Activated CD4-positive, CD25-positive, alpha-beta regulatory T cell (primary cell): ENCODE measurements at places on chromosomes 12 and 14.

- DNase-seq: no peak
These were observed 33.7 kb upstream of the GALNT9 start for GRCh38 chr12:132362996-132363660.

DNA sequence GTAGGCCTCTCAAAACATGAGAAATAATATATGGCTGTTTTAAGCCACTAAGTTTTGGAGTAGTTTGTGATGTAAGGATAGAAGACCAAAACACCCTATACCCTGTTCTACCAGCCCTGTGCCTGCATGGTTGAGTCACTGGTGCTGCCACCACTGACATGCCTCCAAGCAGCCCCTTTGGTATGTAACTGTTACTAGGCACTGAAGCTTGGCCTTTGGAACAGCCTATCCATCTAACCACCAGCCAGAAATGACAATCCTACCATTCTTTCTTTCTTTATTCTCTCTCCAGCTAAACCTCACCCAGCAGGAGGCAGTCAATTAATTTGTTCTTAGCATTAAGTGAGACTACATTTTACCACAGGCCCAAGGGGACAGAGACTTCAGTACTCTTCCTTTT, 240.3 kb downstream of the MSRB3 start:
- DNase-seq: no peak

GRCh38 chr14:105912641-105913180, 386.3 kb downstream of the TMEM121 start:
- DNase-seq: no peak

DNA sequence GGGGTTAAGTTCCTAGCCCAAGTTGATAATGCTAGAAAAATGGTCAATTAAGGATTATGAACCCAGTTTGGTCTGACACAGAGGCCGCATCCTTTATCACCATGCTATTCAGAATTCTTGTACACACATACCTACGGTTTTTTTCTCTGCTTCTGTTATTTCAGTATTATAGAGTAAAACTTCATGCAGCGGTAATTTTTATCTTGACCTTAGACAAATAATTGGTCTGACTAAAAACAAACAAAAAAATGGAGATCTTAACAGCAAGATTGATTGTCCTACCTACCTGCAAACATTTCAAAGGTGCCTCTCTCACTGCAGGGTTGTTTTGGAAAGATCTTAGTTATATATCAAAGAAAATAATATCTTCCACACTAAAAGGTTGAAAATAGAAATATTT, 201.9 kb upstream of the PRICKLE1 start:
- no peak for DNase-seq

DNA sequence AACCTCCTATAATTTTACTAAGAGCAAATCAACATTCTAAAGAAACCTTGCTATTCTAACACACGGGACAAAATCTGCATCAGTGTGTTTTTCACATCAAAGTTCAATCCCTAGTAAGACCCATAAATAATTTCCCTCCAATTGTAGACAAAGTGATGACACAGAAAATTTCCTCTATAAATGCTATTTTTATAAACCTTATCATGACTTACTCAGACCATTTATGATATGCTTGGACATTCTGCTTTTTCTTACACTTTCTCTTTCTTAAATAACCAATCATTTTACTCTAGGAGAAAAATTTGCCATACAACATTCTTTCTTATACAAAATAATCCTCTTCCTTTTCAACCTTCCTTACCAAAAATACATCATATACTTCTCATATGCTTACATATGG, 67.0 kb downstream of the SDR9C7 start:
- no peak for DNase-seq

- DNase-seq: no peak
These were observed 62.6 kb upstream of the IGF1 start for GRCh38 chr12:102542816-102543440.

DNA sequence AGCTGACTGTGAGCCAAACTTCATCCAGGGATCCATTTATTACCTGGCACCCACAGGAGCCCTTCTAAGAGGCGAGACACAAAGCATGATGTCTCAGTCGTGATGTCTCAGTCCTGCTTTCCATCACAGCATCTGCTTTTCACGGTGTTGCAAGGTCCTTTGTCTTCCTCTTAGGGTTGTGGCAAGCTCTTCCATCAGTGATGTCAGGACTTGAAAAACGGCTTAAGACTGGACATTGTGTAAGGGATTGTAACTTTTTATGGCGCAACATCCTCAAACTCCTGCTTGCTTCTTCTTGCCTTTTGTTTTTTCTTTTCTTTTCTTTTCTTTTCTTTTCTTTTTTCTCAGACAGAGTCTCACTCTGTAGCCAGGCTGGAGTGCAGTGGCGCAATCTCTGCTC, 586.5 kb upstream of the TMEM132C start:
- DNase-seq: no peak

DNA sequence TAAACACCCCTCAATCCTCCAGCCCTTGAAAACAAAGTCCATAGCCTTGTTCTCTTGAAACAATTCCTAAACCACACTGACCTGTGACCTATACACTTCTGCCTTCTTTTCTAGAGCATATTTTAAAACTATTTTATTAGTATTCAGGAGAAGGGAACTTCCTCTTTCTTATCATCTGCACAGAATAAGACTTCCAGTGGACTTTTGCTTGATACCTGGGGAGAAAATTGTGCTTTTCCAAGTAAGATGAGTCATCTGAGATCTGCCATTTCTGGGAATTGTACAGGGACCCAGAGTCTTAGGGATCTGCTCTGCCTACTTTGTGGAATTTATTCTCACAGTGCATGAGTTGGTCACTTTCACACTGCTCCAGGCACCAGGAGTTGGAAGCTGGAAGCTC, 10.5 kb upstream of the WNT5B start:
- DNase-seq: no peak

DNA sequence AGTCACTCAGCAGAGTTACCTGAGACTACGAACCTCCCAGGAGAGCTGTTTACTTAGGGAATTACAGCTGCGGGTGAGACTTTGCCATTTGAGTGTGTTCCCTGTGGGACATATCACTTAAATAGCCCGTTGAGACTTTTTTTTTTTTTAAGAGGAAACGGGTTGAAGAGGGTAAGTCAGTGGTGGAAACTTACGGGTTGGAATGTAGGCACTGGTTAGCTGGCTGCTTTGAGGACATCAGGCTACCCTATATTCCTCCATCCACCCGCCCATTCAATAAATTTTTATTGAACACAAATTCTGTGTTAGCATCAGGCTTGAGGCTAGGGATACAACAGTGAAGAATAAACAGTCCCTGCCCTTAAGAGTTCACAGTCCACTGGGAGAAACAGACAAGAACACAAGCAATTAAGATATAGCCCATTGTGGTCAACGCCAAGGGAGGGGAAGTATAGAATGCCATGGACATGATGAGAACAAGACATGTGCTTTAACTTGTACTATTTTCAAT, 88.1 kb upstream of the CPSF6 start:
- no peak for DNase-seq
